ENCODE measurements at places on chromosomes 13 and 19.
A peak's percentile ranks its signal among the peaks of the same experiment; 100 is the strongest.

DNA sequence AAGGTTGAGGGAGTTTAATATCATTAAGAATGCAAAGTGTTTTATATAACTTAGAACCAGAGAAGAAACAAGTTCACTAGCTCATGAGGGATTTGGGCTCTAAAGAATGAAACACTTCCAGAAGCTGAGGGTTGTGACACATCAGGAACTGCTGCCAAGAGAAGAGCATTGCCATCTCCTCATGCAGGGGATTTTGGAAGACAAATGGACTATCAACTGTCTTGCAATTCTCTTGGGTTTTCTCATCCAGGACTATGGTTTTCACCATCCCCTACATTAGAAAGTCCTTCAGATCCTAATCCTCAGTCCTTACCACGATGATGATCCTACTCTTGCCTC is 59.7 kb upstream of the KL start:
- DNase-seq: no peak

GRCh38 chr19:54331626-54332025 is 7.3 kb downstream of the LILRA4 start:
- DNase-seq: no peak

DNA sequence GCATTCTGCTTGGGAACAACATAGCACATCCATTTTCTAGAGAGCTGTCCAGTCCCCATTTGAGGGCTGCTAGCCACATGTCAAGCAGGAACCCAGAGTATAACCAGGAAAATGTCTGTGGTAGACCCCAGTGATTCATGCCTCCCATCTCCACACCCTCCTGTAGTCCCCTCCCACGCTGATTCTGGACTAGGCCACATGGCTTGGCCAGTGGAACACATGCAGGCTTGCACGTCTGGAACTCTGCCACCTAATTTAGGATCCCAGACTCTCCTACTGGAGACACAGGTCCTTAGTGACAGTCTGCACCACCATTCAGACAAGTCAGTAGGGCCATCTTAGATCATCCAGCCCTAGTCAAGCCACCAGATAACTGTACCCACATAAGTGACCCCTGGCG is 149.8 kb downstream of the ZIC5 start:
- no peak for DNase-seq

DNA sequence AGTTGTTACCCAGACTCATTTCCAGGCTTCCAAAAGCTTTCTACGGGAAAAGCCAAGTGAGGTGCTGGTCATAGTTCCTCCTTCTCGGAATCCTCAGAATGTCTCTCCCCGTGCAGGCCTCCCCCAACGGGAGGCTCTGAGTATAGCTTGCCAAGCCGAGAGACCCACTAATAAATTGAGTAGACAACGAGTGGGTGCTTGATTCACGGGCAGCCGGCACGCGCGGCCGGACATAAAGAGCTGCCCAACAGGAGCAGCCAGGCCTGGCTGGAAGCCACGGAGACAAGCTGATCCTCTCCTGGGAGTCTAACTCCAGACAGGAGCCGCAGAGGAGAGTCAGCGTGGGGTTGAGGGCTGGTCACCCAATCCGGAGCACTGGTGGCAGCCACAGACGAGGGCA is 43.4 kb upstream of the MEDAG start:
- no peak for DNase-seq

GRCh38 chr13:26326562-26326961 is 72.6 kb downstream of the CDK8 start:
- no peak for DNase-seq

DNA sequence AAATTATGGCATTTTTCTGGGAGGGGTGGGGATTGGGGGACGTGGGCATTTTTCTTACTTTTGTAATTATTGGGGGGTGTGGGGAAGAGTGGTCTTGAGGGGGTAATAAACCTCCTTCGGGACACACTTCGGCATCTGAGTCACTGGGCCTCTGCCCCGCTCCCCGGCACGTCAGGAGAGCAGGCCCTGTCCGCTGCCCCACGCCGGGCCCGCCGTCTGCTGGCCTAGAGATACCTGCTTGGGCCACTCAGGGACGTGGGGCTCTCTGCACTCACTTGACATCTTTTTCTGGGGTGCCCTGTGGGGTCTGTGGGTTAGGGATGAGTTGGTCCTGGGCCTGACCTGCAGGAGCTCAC is 3.5 kb upstream of the FTL start:
- DNase-seq: no peak

DNA sequence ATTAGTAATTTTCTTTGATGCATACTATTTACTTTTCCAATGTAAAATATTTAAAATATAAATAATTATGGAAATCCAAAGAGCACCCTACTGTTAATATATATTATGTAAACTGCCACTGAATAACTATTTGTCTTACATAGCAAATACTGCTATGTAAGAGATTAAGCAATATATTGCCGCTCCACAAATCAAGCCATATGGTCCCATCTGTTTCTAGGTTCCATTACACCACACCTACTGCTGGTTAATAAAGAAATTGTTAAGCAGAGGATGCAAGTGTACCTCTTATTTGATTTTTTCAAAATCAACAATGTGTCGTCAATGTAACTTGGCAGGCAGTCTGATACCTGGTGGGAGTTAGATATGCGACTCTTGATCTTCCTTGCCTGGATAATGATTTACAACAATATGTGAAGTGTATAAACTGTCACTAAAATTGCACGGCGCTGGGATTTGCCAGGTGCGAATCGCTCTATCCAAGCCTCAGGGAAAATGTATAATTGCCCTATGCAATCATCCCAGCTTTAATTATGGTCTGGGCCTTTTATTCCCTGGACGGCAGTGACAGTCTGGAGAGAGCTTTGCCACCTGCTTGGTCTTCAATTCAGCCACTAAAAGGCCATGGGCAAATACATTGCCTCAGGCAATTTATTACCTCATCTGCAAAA is 16.0 kb downstream of the SMAD9 start:
- DNase-seq: no peak

- no peak for DNase-seq
Observed at GRCh38 chr13:62320129-62321108, 904.8 kb upstream of the PCDH20 start.

DNA sequence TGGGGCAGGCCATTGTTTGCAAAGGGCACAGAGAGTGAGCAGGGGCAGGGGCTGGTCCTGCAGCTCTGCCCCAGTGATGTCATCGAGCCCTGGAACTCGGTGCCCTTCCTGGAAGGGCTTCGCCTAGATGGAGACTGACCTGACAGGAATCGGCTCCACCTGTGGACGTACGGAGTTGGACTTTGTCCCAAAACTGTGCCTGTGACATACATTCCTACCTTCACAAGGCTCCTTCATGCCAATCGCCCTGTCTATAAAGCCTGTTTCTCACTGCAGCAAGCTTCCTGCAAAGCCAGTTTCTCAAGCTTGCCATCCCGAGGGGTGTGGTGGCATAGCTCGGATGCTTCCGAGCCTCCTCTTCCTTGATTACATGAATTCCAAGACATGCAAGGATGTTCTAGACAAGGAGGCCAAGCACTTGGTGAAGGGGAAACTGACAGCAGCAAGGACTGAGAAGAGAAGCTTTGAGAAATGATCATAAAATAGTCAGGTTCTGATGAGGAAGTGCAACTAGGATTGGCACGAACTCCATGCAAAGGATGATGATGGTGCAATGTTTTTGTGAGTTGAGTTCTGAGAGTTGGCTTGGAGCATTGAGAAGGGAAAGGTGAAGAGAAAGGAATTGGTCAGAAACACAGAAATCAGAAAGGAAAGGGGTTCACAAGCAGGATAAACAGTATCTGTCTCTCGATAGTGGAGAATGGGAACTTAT is 73.6 kb upstream of the STK24 start:
- no peak for DNase-seq

DNA sequence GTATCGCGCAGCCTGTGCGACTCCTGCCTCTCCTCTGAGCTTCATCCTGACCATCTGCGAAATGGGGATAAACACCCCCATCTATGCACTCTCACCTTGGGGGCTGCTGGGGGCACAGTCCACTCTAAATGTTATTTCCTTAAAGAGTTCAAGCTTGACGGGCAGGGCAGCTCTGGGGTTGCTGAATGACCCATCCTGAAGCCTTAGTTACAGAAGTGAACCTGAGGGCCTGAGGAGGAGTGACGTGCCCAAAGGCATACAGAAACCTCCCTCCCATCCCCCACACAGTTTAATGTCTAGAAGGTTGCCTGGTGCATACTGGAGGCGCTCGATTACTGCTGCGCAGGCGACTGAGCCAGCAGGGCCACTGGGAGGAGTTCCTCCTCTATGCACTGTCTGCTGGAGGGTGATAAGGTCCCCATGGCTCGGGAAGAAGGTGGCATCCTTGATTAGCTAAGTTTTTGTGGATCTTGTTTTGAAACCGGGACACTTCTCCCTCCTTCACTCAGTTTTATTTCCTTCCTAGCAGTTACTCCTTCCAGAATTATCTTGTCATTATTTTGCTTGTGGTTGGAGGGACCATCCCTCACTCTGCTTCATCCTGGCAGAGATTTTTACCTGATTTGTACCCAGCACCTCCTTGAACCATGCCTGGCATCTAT is 572 bp upstream of the FKBP8 start:
- peak; percentile 53 for DNase-seq

DNA sequence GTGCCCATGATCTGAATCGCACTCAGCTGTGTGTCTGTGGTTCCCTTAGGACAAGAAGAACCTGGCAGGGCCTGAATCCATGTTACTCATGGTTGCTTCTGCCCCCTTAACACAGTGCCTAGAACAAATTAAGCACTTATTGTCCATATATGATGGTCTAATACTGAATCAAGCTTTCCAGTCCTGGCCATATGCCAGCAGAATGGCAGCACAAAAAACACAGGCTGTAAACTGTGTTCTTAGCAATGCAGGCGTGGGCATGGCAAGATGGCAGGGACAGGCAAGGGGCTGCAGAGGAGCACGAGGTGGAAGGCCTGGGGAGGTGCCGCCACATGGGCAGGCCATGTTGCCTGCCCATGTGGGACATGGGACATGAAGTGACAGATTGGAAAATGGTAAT is 68.2 kb downstream of the LATS2 start:
- DNase-seq: no peak

DNA sequence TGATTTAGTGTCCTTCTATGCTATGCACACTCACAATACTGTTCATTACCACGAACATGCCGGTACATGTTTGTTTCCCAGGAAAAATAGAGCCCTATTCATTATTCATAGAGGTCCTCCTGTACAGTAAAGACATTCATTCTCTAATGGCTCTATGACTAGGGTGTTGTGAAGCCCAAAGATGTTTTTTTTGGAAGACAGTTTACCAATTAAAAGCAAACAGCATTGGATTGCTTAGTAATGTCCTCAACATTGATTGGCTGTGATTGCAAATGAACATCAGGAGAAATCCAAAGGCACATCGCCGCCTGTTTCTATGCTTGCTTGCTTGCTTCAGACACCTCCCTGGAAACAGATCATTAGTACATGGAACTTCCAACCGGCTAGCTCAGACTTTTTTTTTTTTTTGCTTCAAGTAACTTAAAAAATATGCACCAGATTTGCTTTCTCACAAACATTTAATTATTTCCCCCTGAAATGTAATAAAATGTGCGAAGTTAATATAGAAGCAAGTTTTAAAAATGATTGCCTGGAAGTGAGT is 8.8 kb upstream of the GPC6 start:
- no peak for DNase-seq

- DNase-seq: no peak
Observed at GRCh38 chr19:19634516-19635312, 6.7 kb upstream of the LPAR2 start.

Measured in KG1 (cell line).